Endothelial cell of umbilical vein (primary cell): ENCODE measurements at places on chromosomes 11 and 22. TPM values are rescaled to one million over a fixed set of nuclear protein-coding genes. Genes with fewer than 3 reads are reported as not detected.

Gene ANO1
- total RNA-seq, result 0.40 TPM in 1 of 2 replicates, not detected in the other

GRCh38 chr22:32752326-32752725 lies 49.2 kb upstream of the TIMP3 start:
- no peak for DNase-seq

Gene TTC28
- 45.7 and 51.1 TPM in 2 replicates for total RNA-seq

DNA sequence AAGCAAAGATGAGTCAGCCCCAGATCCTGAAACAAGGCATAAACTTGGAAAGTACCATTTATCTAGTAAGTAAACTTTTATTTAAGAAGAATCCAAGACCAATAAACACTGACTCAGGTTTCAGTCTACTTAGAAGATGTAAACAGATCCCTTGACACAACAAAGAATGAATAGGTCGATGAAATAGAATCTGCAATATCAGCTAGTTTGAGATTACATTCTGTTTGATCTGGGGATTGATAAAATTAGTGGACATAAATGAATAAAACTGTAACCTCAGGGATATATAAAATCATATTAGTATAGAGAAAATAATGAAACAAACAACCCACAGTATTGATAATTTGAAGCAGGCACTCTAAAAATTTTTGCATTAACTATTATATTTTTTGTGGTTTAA lies 708.9 kb downstream of the FAM181B start:
- no peak for DNase-seq

GRCh38 chr11:7637447-7638157 lies 35.7 kb downstream of the CYB5R2 start:
- DNase-seq, result peak; percentile 62

Gene CCDC73
- total RNA-seq, result not detected in 2 replicates

DNA sequence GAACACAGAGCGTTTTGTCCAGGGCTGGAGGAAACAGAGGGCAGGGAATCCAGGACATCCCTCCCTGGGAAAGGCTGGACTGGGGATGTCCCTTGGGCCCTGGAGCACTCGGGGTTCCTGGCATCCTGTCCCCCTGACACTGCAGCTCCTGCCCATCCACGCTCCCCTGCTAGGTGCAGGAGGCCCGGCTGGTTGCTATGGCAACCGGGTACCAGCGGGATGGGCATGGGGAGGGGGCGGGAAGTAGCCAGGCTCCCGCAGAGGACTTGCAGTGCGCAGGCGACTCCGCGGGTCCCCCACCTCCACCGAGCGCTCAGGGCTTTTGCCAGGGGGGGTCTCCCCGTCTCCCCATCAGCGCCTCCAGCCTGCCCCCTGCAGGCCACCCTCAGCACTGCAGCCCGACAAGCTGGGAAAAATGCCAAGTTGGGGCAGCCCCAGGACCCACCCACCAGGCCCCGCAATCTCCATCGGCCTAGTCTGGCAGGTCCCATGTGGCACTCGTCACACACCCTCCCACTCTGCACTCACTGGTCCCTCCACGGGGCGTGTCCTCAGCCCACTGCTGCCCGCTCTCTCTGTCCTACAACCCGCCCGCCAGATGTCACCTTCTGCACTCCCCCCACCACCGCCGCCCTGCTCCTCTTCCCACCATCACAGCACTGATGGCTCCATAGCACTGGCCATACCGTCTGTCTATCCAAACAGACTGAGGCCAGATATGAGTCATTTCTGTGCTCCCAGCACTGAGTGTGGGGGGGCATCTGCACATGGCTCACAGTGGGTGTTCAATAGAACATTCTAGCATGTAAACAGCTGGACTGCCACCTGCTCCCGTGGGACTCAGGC lies 31.5 kb downstream of the KIAA0930 start:
- DNase-seq, result peak; percentile 23

GRCh38 chr11:47235163-47235562 lies 13.5 kb downstream of the ACP2 start:
- DNase-seq, result no peak

DNA sequence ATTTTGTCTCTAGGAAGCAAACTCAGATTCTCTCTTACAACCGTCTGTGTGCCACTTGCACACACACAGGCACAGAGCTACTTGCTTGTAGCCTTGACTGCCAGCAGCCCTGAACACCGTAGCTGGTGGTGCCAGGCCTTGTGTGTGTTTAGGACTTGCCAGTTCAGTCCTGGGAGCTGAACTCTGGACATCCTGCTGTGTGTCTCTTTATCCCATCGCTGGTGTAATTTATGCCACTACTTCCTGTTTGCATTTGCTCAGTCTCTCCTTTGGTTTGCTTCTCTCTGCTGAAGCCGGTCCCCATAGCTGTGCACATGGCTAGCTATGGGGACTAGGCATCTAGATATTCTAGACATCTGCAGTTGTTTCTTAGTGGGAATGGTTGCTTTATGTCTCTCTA lies 24.0 kb downstream of the MARK2 start:
- DNase-seq, result peak; percentile 26

DNA sequence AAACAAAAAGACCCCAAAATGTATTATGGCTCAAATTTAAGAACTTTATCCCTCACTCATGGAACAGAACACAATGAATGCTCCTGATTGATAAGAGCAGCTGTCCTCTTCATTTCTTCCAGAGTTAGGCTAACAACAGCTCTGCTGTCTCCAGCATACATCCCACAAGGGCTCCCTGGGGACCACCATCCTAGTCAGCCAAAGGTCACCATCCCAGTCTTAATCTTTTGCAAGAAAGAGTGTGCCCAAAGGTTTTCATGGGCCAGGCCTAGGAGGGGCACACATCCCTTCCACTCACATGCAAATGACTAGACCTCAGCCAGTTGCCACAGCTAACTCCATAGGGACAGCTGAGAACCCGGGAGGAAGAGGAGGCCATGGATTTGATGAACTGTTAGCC lies 555.3 kb downstream of the BUD13 start:
- DNase-seq, result no peak

GRCh38 chr22:32854351-32854804 lies 52.9 kb downstream of the TIMP3 start:
- no peak for DNase-seq

DNA sequence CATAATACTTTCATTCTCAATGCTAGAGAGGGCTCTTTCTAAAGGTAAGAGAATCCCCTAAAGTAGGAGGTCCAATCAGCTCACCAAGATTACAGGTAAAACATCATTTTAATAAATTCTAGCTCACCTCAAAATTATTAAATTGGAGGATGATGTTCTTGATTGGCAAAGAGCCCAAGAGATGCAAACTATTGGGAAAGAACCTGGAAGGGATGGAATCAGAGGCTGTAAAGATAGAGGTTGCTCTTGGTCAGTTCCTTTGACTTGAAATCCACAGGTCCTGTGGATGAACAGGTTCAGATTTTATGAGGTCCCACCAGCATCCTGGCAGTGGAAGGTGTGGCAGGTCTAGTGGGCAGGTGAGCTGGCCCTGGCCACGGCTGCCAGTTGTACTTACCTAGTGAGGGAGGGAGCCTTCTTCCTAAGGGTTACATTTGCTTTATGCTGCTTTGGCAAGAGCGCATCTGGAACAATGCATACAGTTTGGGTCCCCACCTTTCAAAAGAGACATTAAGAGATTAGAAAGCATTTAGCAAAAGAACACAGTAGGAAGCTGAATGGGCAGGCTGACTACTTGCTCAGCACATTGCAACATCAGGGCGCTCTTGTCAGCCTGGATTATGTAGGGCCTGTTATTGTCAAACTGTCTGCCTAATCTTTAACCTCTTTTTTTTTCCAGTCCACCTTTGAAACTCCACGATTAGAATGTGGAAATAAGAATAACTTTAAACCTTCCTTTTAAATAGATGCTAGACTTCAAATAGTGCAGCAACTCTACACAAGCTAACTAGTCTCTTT lies 97.0 kb downstream of the RDX start:
- no peak for DNase-seq

Gene KAT5
- total RNA-seq, result 48.8 and 50.2 TPM in 2 replicates

Gene SYT12
- not detected in 2 replicates for total RNA-seq

GRCh38 chr11:12086271-12087074 lies 23.9 kb upstream of the MICAL2 start:
- peak; percentile 87 for DNase-seq

DNA sequence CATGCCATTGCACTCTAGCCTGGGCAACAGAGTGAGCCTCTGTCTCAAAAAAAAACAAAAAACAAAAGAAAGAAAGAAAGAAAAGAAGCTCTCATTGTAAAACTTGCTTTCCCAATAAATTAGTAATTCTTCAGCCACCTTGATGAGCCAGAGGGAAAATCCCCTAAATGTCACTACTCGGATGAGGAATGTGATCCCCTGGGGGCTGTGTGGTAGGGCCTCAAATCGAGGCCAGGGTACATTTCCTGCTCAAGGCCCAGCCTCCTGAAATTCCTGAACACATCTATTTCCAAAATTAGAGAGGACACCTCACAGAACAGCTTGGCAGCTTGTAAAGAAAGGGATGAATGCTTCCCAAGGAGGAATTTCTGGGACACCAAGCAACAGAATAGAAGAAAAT lies 147.1 kb upstream of the SESN3 start:
- no peak for DNase-seq

- no peak for DNase-seq
Observed at GRCh38 chr11:120001178-120002090, 136.5 kb downstream of the TRIM29 start.

Gene APLNR
- 0.09 and 0.38 TPM in 2 replicates for total RNA-seq

DNA sequence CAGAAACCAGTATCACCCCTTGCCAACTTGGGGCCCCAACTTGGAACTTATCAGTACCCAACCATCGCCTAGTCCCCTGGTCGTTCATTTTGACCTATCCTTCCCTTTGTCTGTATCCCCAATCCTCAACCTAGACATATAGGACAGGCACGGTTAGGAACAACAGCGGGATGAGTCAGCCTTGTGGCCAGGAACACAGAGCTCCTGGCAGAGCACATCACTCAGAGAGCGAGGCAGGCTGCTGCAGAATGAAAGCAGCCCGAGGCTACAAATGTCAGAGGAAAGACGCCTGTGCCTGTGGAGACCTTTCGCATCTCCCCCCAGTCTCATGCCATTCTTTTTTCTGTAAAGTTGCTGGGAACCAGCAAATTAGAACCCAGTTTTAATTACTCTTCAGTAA lies 14.6 kb downstream of the DKK3 start:
- peak; percentile 41 for DNase-seq

DNA sequence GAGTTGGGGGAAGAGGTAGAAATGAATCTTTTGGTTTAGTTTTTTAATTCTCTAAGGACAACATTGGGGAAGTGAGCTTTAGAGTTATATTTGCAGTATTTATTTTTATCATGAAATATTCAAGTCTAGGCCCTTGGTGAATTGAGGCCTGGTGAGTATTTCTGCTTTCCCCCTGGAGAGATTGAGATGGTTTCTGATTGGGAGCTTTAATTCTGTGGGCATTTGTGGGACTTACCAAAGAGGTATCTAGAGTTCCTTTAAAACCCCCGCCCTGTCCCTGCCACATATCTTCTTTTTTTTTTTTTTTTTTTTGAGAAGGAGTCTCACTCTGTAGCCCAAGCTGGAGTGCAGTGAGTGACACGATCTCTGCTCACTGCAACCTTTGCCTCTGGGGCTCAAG lies 9.6 kb downstream of the ACO2 start:
- DNase-seq, result no peak

DNA sequence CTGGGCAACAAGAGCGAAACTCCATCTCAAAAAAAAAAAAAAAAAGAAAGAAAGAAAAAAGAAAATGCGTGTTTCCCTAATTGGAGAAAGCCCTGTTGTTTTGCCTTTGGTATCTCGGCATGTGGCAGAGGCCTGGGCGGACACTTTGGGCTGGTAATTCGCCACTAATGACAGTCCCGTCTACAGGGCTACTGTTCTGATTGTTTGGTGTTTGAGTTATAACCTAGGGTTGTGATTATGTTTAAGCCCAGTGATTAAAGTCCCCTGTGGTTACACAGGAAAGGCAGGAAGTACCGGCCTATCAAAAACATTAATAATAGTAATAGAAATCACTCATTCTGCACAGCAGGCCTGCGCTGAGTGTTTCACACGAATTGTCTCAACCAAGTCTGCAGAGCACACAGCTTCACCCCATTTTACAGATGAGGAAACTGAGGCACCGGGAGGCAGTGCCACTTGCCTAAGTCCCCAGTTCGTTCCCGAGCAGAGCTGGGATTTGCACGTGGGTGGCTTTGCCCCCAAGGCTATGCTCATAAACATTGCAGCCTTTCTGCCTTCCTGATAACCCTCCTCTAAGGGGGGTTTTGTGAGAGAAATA lies 39.1 kb upstream of the GRAMD4 start:
- DNase-seq, result no peak

DNA sequence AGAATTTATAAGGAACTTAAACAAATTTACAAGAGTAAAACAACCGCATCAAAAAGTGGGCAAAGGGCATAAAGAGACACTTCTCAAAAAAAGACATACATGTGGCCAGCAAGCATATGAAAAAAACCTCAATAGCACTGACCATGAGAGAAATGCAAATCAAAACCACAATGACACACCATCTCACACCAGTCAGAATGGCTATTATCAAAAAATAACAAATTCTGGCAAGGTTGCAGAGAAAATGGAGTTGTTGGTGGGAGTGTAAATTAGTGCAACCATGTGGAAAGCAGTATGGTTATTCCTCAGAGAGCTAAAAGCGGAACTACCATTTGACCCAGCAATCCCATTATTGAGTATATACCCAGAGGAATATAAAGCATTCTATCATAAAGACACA lies 866.8 kb upstream of the TENM4 start:
- no peak for DNase-seq

- no peak for DNase-seq
Observed at GRCh38 chr11:131582021-131582525, 211.7 kb downstream of the NTM start.

Gene C22orf42
- not detected in 2 replicates for total RNA-seq

DNA sequence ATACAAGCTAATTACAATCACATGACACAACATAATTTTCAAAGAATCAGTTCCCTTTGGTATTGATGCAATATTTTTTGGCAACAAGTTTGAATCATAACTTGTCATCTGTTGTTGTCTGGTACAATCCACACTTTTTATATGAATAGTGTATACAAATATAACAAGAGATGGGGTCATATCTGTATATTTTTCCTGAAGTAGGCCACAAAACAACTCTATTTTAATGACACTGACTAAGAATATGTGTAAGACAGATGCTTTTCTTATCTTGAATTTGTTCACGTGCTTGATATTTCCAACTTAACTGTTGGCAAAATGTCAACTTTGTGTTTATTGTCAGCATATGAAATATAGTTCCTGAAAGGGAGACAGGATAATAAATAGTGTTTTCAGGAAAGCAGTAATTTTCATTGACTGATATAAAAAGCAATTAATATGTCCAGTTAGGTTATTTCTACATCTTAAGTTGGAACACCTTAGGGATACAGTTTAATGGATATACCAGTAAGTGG lies 27.9 kb downstream of the NOX4 start:
- peak; percentile 86 for DNase-seq

DNA sequence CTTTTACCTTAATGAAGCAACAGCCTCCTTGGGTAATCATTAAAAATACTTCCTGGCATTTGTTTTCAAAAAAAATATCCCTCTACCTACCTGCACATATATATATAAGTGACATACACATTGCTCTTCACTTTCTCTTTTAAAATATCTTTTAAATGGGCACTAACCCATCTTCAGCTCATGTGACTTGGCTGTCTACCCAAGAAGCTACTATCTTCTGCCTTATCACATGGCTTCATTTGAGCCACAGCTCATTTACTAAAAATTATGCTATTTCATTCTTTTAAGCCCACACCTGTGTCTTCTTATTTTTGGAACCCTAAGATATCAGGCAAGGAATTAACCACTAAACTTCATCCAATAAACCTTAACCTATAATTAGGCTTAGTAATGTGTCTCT lies 37.0 kb upstream of the SOX6 start:
- no peak for DNase-seq

Gene MPPED2
- total RNA-seq, result not detected in 2 replicates

GRCh38 chr22:48494968-48495750 lies 1332.5 kb downstream of the BRD1 start:
- no peak for DNase-seq

- DNase-seq, result no peak
Observed at GRCh38 chr11:66842501-66842895, 743 bp upstream of the RCE1 start.
